ENCODE measurements at places on chromosomes 1 and 21.

- DNase-seq = no peak
Measured at GRCh38 chr1:89943846-89944781, 50.8 kb upstream of the ZNF326 start.

GRCh38 chr1:156082309-156083091 lies at the start of gene MEX3A:
Gene MEX3A, minus strand, starts transcription at chr1:156082465. Its CDS starts 467 bp downstream, at chr1:156081998.
- DNase-seq = peak; percentile 87

- DNase-seq = no peak
Measured at GRCh38 chr1:39825432-39825941, 36.8 kb upstream of the BMP8B start.

DNA sequence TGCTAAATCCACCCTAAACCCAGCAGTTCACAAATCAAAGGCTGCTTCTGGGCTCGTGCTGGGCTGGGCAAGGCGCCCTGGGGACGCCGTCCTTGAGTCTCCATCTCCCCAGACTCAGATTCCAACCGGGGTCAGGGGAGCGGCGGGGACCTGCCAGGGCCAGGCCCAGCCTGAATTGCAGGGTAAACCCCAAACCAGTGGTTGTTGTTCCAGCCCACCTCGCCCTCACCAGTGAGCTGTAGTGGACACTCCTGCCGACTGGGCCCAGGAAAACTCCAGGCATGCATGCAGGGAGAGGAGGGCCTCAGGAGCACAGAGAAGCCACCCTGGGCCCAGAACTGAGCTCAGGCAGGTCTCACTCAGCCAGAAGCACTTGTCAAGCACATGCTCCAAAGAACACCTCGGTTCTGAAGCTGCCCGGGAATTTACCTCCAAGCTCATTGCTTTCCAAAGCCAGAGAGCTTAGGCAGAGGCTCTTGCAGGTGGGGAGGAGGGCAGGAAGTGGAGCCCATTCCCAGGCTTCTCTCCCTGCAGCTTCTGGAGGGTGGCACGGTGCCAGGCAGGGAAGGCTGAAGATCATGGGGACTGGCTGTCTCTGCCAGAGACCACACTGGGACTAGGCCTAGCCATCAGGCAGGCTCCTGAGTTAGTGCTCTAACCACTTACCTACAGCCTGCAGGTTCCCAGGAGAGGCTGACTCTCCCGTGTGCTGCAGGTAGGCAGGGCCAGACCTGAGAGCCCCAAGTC lies 437.0 kb downstream of the MATN1 start:
- DNase-seq = no peak

- DNase-seq = no peak
Measured at GRCh38 chr21:37001441-37001840, 5.1 kb upstream of the RIPPLY3 start.

DNA sequence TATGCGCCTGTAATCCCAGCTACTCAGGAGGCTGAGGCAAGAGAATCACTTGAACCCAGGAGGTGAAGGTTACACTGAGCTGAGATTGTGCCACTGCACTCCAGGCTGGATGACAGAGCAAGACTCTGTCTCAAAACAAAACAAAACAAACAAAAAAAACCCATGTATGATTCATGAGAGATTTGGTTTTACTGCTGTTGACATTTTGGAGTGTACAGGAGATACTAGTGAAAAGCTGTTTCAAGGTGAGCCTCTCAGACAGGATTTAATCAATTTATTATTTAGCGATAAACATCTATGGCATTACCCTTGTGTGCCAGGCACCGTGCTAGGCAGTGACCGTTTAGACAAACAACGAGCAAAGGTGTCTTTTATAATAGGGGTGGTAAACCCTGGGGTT lies 16.5 kb downstream of the LHX4 start:
- DNase-seq = no peak

- DNase-seq = peak; percentile 78
Measured at GRCh38 chr1:112954945-112955772, 837 bp downstream of the SLC16A1 start.

- no peak for DNase-seq
Measured at GRCh38 chr1:24900985-24901781, 28.9 kb downstream of the RUNX3 start.

DNA sequence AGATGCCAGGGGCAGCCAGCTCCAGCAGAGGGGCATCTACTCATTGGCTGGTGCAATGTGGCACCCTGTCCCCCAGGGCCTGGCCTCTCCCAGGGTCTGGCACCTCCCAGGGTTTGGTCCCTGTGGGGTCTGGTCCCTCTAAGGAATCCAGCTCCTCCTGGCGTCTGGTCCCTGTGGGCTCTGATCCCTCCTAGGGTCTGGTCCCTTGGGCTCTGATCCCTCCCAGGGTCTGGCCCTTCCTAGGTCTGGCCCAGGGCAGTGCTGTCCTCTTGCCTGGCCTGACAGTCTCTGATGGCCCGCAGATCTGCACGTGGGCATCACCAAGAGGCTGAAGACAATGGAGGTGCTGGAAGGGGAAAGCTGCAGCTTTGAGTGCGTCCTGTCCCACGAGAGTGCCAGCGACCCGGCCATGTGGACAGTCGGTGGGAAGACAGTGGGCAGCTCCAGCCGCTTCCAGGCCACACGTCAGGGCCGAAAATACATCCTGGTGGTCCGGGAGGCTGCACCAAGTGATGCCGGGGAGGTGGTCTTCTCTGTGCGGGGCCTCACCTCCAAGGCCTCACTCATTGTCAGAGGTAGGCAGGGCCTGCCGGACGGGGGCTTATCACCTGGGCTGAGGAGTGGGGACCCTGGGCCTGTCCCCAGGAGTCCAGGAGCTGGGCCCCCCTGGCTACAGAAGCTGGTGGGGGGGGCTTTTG lies 73.9 kb downstream of the OBSCN start:
- peak; percentile 69 for DNase-seq

GRCh38 chr1:12035312-12035711 lies 16.0 kb downstream of the MIIP start:
- no peak for DNase-seq

- no peak for DNase-seq
Measured at GRCh38 chr1:6083801-6084446, 38.2 kb downstream of the KCNAB2 start.

DNA sequence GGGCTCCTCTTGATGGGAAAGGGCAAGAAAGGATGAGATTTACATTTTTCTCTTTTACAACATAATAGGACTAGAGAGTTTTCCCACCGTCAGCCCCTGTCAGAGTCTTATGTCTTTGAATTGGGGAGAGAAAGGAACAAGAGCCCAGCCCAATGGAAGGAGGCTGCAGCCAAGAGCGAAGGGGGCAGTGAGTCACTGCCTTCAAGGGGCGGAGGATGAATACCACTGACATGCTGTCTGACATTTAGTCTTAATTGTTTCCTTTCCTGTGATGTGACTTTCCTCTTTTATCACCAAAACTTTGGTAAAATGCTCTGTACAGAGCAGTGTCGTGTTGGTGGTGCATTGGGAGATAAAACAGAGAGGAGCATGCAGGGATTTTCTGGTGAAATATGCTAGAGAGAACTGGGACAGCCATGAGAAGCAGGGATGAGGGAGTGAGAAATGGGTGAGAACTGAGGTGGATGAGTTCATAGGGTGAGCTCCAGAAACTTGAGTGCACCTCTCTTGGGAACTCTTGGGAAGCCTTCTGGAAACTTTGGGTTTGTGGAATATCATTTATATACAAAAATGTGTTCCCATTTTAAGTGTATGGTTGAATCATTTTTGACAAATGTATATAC lies 179.9 kb upstream of the FGGY start:
- no peak for DNase-seq

DNA sequence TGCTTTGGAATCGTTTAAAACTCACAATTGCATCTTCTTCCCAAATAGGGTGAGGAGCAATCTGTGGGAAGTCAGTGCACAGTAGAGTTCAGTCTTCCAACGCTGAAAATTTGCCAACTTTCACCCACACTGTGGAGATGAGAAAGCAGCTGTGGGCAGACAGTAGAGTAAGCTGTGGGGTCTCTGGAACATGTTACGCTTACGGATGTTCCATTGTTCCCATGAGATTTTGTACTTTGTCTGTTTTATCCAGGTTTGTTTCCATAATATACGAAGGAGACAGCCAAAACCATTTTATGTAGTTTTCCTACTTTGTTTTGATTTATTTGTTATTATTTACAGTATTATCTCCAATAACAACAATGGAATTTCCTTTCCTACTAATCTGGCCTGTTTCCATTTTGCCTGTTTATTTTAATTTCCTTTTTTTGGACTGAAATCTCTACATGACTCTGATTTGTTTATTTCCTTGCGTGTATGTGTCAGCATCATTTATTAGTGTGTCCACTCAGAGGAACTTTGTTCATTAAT lies 65.1 kb upstream of the RGL1 start:
- DNase-seq = no peak

GRCh38 chr1:11558871-11559590 lies 80.1 kb downstream of the DISP3 start:
- no peak for DNase-seq

DNA sequence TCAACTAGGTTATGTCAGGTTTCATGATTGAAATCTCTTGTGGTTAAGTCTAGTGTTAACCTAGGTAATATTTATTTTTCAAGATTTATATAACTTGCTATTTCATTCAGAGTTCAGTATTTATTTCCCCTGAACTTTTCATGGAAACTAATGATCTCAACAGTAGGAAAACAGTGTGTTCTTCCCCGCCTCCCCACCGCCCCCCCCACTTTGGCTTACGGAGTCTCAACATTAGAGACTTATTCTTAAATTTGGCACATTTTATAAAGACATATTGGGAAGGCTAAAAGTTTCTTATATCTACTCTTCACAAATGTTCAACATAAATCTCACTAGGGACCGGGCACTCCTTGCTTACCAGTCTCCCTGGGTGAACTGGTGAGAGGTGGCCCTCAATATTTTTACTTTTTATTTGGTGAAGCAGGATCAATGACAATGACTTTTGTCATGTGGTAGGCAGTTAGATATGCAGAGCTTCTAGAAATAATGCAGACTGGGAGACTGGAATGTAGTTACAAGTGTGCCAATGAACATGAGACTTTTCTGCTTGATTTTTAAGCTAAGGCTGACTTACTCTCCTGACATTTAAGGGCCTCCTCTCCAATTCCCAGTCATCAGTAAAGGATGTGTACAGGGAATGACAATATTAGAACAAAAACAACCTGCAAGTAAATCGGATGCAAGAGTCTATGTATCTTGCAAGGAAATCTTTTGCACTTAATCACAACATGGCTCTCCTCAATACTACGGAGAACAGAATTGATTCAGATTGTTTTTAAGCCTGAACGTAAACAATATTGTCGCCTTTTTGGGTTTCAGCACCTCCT lies 1.7 kb upstream of the MAN1A2 start:
- DNase-seq = no peak

DNA sequence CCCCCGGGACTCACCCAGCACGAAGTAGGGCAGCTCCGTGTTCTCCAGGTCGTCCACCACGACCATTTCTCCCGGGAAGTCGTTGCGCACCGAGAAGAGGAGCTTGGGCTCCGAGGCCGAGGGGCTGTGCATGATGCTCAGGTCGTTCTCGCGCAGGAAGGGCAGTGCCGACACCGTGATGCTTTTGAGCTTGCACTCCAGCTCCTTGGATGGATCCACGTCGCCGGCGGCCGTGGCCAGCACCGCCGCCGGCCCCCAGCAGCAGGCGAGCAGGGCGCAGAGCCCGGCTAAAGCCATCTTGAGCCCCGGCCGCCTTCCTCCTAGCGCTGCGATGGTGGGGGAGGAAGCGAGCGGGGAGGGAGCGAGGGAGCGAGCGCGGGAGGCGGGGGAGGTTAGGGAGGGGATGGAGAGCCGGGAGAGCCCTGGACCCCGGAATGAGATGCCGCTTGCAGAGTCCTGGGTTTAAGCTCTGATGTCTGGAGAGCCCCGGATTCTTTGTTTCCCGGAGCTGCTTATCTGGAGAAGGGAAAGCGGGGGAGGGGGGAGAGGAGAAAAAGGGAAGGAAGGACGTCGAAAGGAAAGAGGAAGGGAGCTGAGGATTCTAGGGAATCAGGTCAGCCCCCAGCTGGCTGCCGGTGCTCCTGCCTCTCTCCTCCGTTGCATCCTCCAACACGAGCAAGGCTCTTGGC lies at the start of gene ASTN1:
Gene ASTN1, minus strand, starts transcription at position 333 of the 689 bp plus-strand sequence. Its CDS starts 36 bp downstream, at position 297.
- peak; percentile 70 for DNase-seq

DNA sequence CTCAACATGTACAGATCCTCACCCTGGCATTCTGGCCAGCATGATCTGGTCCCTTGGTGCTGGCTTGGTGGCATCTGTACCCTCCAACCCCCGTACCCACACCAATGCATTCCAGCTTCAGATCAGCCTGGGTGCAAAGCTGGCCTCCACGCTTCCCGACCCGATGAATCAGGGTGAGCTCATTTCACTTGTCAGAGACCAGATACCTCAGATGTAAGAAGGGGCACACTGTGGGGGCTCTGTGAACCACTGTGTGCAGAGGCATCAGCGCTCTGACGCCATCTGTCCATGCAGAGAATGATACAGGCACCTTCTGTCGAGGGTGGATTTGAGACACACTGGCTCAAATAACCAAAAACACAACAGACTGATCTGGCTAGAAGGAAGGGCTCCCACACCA lies 76.6 kb downstream of the DMRTB1 start:
- no peak for DNase-seq

GRCh38 chr1:90370686-90371447 lies 346.2 kb downstream of the BARHL2 start:
- DNase-seq = no peak

DNA sequence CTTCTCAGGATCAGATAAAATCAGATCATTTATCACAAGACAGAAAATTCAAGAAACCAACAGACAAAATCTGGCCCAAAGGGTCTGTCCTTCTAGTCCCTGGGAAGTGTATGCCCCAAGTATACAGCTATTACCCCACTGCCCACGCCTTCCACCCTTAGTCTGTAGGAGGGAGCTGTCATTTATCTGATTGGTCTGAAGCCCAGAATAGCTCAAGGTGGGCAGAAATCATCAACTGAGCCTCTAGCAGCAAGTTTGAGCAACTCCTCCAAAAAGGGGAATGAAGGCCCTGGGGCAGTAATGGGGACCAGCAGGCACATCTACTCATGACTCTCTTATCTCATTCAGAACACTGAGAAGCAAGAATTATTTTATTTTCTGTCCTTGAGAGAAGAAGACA lies 126.9 kb downstream of the MATN1 start:
- DNase-seq = peak; percentile 2

GRCh38 chr1:232912845-232913580 lies 37.4 kb upstream of the NTPCR start:
- DNase-seq = no peak

- no peak for DNase-seq
Measured at GRCh38 chr1:188941986-188942385, 1535.7 kb downstream of the BRINP3 start.

- DNase-seq = no peak
Measured at GRCh38 chr1:50305808-50306207, 117.4 kb downstream of the DMRTA2 start.

DNA sequence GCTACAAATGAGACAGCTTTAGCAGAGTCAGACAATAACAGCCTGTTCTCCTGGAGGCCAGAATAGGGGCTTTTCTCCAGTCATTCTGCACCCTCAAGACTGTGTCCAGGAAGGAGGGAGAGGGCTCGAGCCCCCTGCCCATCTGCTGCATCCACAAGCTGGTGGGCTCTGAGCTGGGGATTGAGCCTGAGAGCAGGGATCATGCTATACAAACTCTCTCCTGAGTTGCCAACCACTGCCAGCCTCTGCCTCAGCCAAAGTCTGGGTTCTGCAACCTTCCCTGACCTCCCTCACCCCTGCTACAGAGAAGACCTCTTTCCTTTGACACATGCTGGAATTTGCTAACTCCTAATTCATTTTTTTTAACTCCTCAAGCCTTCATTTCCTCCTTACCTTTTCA lies 14.8 kb upstream of the PPM1J start:
- DNase-seq = no peak
